ENCODE measurements at places on chromosomes 13 and 19. TPM values are rescaled to one million over a fixed set of nuclear protein-coding genes. Genes with fewer than 3 reads are reported as not detected.

Gene ZNF560
- total RNA-seq, result not detected

Gene ZNF208
- 25.5 TPM for total RNA-seq

Gene SYNE4
- 0.30 TPM for total RNA-seq

Gene EDNRB
- total RNA-seq, result 15.6 TPM

Gene MICU2
- 63.0 TPM for total RNA-seq

Gene PSG3
- not detected for total RNA-seq
